ENCODE measurements at places on chromosomes 5 and 9.

DNA sequence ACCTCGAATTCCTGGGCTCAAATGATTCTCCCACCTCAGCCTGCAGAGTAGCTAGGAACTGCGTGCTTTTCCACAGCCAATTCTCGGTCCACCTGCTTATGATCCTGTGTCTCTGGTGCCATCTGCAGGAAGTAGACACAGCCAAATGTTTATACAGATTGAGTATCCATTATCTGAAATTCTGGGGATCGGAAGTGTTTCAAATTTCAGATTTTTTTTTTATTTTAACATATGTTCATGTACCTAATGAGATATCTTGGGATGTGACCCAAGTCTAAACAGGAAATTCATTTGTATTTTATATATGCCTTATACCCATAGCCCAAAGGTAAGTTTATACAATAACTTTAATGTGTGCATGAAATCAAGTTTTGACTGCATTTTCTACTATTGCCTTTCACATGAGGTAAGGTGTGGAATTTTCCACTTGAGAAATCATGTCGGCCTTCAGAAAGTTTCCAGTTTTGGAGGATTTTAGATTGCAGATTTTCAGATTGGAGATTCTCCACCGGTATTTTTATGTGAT is 89.5 kb downstream of the ESM1 start:
- no peak for DNase-seq

DNA sequence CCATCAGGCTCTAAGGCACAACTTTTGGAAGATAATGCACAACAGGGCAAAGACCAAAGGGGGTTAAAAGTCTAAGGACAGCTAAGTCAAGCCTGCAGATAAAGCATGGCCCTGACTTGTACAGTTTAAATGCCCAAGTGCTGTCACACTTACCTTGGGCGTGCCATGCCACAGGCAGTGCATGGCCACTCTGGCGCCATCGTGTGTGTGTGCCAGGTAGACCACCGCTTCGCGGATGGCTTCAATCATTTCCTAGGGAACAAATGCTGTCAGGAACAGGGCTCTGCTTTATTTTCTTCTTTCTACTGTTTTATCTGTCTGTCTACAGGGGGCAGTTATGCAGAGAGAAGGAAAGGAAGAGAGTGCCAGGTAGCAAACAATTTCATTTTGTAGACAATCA is 19.3 kb downstream of the PUM3 start:
- no peak for DNase-seq

DNA sequence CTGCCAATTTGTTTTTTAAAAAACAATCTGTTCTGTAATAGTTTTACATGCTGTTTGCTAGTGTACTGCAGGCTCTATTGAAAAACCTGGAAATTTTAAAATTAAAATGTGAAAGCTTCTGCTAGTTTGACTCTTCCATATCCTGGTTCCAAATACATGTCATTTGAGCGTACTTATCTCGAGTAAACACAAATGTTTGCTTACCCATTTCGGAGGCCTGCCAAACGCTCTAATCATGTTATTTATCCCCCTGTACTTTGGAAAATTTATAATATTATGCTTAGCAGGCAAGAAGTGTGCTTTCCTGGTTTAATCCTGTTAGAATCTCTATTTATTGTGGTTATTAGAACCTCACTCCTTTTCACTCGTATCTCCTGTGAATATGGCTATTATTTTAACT is 476.8 kb upstream of the CYLC2 start:
- DNase-seq = no peak

DNA sequence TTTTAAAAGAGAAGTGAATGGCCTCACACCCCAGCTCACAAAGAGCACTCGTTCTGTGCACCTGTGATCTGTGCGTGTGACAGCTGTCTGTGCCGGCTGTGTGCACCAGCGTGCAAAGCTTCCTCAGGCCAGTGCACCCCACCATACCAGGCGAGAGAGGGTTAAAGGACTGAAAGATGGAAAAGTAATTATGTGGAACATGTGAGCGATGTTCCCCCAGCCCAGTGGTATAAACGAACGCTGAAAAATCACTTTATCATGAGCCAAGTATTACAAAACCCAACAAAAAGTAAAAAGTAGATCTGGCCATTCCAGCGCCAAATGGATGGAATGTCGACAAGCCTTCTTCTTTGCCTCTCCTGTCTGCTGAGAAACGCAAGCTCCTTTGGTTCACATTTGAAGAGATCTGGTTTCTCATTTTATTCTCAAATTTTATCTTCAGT is 53.7 kb downstream of the IPPK start:
- no peak for DNase-seq

- no peak for DNase-seq
Measured at GRCh38 chr5:142439207-142439860, 114.5 kb upstream of the SPRY4 start.

DNA sequence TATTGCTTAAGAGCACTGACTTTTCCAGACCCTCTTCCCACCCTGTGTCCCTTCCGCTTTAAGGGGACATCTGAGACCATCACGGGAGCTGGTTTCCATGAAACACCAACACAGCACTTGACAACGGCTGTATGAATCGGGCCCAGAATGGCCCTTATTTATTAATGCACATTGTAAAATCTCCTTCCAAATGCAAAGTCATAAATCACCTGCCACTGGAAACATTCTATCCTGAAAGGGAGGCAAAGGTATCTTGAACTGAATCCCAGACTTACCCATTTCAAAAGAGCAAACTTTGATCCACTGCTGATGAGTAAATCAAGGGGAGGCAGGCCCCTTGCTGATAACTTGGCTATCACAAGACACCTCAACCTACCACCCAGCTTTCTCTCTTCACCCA is 37.4 kb downstream of the SHB start:
- DNase-seq = no peak

All from stimulated activated CD4-positive, alpha-beta T cell treated with anti-CD3 and anti-CD28 coated beads, Interleukin-1b, Interleukin-23, amount 100 ng/mL, for 1 hour (primary cell).